LNCaP clone FGC (cell line): ENCODE measurements at places on chromosomes 13 and 19.

DNA sequence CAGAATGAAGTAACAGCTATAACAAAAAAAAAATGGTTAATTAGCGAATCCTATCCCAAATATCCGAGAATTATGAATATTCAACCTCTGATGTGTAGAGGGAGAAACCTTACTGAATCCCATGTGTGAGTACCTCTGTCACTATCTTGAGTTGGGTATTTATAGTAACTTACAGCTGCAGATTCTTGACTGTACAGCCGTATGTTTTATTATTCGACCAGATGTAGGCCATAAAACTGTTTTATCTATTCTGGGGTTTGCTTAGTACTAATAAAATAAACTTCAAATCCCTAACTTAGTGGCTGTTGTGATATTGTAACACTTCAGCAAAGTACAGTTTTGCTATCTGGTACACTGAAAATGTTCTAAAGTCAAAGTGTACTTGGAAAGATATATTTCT is 120.0 kb downstream of the EFNB2 start:
- no peak for DNase-seq

DNA sequence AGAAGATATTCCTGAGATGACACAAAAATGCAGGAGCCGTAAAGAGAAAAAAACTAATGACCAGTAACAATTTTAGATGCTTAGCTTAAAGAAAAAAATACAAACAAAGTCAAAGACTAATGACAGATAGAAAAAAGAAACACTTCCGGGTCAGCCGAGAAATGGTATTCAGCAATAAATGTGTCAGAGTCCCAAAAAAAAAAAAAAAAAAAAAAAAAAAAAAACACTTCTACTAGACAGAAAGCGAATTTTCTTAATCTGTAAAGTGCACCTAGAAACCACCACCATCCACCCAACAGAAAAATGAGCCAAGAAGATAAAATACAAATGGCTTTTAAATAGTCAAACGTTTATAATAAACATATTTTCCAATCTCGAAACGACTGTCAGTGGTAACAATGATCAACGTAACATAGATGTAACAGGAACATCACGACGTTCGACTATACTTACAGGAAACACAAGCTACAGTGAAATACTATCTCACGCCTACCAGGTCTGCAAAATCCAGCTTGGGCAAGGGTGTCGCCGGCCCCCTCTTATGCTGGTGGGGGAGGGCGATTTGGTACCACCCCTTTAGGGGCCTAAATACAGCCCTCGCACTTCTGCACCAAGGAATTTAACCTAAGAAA is 10.6 kb downstream of the ABHD17A start:
- no peak for DNase-seq

GRCh38 chr13:31610270-31610998 is 128.9 kb upstream of the RXFP2 start:
- DNase-seq, result no peak

- DNase-seq, result no peak
These were observed 728.9 kb downstream of the EFNB2 start for GRCh38 chr13:105806628-105806920.

DNA sequence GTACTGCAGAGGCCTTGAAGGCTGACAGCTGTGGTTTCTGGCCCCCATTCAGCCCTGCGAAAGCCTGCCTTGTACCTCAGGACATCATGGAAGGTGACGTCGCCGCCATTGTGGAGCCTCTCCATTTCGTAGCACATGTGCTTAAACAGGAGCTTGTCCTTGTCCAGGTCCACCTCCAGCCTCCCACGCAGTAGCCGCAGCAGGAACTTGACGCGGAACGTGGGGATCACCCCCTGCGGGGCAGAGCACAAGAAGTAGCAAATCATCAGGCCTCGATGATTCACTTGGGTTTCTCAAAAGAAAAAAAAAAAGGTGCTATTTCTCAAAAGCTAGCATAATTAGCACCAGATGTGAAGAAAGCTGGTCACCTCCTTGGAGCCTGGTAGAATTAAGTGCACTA is 351.0 kb downstream of the NALCN start:
- DNase-seq, result no peak

GRCh38 chr13:114053026-114053425 is 79.2 kb upstream of the C13orf46 start:
- DNase-seq, result no peak

- DNase-seq, result no peak
These were observed 7.7 kb downstream of the ATP7B start for GRCh38 chr13:52003541-52003940.

GRCh38 chr13:110949628-110950027 is 34.8 kb upstream of the ANKRD10 start:
- no peak for DNase-seq
